DMS153 (cell line): ENCODE measurements at places on chromosomes 4 and X.

- DNase-seq, result peak; percentile 10
Observed at GRCh38 chr4:161841759-161842158, 322.0 kb downstream of the FSTL5 start.

- no peak for DNase-seq
Observed at GRCh38 chr4:87872028-87872427, 39.3 kb downstream of the MEPE start.

DNA sequence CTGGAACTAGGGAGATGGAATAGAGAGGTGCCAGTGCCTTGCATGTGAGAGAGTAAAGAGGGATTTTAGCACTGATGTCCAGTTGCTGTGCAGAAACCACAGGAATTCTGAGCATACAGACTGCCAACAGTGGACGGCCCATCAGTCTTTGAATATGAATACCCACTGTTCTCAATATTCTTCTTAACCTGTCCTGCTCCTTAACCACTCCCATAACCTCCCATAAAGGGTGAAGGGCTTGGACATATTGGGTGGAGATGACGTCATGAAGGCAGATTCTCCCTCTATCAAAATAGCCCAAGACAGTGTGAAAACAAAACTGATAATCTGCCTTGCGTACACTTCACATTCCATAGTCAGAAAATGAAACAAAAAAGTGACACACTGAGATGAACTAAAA, 1313.7 kb upstream of the PABPC4L start:
- DNase-seq, result no peak

DNA sequence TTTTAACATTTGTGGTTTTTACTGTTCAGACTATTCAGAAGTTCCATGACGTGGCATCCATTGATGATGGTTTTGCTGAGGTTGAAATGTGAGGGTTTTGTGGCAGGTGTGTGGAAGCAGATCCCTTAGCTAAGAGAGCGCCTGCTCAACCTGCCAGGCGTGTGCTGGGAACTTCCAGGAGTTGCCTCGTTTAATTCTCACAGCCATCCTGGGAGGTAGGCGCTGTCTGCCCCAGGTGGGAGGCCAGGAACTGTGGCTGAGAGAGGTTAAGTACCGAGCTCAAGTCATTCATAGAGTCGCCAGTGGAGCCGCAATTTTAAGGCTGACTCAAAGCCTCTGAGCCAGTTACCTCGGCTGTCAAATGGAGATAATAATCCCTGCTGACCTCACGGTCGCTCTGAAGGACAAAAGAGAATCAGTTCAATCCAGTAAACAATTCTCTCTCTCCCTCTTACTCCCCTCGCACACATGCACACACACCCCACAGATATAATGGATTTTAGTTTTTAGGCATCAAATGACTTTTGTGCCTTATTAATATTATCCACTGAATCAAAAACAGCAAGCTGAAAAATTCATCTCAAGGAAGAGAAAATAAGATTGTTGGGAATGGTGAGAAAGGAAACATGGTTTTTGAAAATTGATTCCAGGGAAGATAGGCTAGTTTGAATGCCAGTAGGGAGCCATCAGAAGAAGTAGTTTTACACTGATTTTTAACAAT, 171.3 kb downstream of the PTTG2 start:
- DNase-seq, result peak; percentile 5

DNA sequence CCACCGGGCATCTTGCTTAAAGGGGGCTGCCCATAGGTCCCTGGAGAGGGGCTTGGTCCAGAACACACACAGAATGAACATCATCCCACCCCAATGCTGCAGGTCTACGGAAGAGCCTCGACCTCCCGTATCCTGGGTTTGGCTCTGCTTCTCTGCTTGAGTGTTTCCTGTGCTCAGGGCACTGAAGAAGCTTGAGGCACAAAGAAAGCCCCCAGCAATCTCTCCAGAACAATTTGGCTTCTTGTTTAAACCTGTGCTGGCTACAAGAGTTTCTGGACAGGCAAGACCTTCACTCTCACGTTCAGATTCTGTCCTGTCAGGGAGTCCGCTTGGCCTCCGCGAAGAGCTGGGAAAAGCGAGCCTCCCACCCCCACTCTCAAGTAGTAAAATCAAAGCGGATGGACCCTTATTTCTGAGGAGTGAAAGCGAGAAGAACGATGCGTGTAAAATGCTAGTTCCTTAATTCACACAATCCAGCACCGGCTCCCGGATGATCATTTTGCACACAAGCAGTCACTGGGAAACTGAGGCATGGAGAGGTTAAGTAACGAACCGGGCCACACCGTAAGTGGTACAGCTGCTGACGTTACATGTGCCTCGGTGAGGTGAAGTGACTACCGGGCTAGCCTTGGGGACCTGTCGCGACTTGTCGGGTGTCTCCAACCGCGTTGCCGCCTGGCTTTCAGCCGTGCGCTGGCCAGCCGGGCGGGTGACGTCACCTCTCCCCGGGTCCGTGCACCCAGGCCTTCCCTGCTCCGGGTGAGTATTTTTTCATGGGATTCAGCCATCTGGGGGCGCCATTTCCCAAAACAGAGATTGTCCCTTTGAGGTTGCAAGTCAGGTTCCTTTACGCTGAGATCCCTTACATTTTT, 3.1 kb upstream of the SFRP2 start:
- DNase-seq, result no peak

GRCh38 chr4:73070074-73070390, 516 bp upstream of the COX18 start:
- DNase-seq, result peak; percentile 55

GRCh38 chrX:66675541-66675940, 36.7 kb upstream of the EDA2R start:
- no peak for DNase-seq

DNA sequence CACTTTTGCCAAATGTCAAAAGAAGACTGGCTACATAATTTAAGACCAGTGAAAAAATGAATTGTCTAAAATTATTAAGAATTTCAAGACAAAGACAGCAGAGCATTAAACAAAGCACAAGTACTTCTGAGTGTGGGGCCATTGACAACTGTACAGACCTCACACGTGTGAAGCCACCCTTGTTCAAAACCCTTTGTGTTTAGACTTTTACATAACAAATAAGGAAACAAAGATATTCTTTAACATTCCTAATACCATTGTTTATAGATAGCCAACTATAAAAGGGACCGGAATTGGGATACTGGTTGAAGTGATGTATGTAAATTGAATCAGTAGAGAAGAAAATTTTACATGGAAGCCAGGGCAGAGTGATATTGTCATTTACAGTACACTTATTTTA, 624.2 kb downstream of the PCDH18 start:
- no peak for DNase-seq

DNA sequence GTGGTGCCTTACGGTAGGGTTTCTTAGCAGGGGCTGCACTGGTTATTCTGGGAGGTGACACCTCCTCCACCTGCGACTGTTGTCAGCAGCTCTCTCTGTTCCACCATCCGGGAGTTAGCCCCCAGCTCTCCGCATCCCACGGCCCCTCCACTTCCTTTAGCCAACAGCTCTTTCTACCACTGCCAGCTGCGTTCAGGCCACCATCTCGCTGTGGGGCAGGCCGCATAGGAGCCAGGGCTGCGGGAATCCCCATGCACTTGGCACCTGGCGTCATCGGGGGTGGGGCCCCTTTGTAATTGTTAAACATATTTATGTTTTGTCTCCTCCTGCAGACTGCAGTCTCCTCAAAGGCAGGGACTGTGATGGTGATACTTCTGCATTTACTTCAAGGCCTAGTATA, 480.2 kb downstream of the SMARCA1 start:
- DNase-seq, result no peak

- DNase-seq, result no peak
Observed at GRCh38 chrX:110568441-110568840, 209.8 kb downstream of the RTL9 start.

- DNase-seq, result no peak
Observed at GRCh38 chr4:158529505-158529904, 7.8 kb downstream of the RXFP1 start.
